ENCODE measurements at places on chromosomes 2 and 18. TPM values are rescaled to one million over a fixed set of nuclear protein-coding genes. Genes with fewer than 3 reads are reported as not detected.

The LRP1B gene
- not detected for polyA plus RNA-seq

DNA sequence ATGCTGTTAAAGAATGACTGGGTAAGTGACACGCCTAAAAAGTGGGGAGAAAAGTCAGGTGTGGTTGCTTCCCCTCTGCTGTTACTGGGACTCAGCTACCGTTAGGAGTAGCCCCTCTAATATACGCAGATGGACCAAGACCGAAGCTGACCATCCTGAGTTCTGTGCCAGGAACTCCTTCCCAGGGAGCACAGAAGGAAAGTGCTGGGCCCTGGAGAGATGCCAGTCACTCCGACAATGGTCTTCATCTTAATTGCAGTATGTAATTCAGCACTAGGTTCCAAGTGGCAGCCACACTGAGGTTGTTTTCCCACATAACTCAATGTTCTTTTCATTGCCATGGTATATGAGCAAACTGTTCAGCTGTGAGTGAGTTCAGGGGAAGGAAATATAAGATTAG lies 19.6 kb upstream of the TMEM200C start:
- DNase-seq: no peak

DNA sequence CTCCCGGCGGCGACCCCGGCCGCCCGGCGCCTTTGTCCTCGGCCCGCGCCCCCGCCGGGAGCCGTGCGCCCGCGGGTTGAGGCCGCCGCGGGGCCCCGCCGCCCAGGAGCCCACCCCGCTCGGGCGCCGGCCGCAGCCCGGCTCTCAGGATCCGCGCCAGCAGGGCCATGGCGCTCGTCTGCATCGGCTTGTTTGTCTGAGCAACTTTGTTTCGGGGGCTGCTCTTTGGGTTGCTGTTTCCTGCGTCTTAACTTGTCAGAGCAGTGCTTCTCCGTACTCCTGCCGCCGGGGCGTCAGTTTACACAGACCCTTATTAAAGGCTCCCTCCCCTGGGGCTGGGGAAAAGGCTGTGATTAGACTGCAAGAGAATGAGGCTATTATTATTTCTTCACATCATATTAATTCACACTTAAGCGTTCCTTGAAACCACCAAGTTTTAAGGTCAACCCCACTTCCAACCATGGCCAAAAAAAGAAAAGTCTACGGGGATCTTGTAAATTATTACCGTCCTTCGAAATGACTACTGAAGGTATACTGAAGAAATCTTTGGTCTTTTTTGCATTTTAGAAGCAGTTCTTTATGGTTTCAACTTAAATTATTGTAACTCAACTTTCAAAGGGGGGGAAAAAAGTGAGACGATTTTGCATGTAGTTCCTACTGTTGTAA lies at the start of gene CYP27C1:
CYP27C1 (minus strand) TSS at position 198 of the 666 bp plus-strand sequence; CDS start at position 169, 29 bp downstream.
- DNase-seq: no peak

The DYNAP gene
- not detected for polyA plus RNA-seq

- no peak for DNase-seq
Observed at GRCh38 chr2:19775315-19775714, 126.5 kb downstream of the TTC32 start.

- no peak for DNase-seq
Observed at GRCh38 chr2:105643405-105644173, 101.1 kb upstream of the NCK2 start.

DNA sequence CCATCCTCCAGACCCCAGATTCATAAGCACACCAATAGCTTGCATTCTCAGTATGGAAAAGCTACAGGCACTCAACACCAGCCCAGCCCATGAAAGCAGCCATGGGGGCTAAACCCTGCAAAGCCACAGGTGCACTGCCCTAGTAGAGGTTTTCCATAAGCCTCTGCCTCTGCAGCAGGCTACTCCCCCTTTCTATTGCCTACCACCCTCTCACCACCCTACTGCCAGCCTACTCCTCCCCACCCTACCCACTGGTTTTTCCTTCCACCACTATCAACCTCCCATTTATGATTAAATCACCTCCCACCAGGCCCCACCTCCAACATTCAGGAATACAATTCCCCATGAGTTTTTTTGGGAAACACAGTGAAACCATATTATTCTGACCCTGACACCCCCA lies 96.4 kb upstream of the TEKT4 start:
- DNase-seq: no peak

- no peak for DNase-seq
Observed at GRCh38 chr2:72112981-72113846, 34.4 kb downstream of the CYP26B1 start.

The RUFY4 gene
- 0.15 TPM for polyA plus RNA-seq

- DNase-seq: no peak
Observed at GRCh38 chr2:224359569-224359968, 42.3 kb downstream of the FAM124B start.

DNA sequence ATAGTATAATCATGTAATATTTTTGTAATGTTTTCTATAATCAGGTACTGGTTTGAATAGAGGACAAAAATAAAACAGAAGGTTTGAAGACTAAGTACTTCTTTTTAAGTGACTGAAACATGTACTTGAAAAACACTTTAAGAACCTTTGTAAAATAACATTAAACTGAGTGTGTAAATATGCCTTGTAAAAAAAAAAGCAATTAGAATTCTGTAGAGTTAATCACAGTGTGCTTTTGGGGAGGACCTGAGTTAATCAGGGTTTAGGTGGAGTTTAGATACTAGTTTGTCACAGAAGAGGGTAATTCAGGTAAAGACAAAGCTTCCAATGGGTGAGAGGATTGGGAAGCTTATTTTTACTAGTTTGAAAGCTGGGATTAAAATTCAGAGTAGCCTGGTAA lies 10.3 kb downstream of the MBD5 start:
- DNase-seq: no peak

- peak; percentile 13 for DNase-seq
Observed at GRCh38 chr2:227748079-227748478, 2.4 kb downstream of the SCYGR8 start.

- DNase-seq: no peak
Observed at GRCh38 chr2:99886418-99886817, 256.0 kb downstream of the AFF3 start.

The C2orf69 gene
- 12.4 TPM for polyA plus RNA-seq

GRCh38 chr18:24485681-24486080 lies 25.2 kb downstream of the HRH4 start:
- DNase-seq: no peak

DNA sequence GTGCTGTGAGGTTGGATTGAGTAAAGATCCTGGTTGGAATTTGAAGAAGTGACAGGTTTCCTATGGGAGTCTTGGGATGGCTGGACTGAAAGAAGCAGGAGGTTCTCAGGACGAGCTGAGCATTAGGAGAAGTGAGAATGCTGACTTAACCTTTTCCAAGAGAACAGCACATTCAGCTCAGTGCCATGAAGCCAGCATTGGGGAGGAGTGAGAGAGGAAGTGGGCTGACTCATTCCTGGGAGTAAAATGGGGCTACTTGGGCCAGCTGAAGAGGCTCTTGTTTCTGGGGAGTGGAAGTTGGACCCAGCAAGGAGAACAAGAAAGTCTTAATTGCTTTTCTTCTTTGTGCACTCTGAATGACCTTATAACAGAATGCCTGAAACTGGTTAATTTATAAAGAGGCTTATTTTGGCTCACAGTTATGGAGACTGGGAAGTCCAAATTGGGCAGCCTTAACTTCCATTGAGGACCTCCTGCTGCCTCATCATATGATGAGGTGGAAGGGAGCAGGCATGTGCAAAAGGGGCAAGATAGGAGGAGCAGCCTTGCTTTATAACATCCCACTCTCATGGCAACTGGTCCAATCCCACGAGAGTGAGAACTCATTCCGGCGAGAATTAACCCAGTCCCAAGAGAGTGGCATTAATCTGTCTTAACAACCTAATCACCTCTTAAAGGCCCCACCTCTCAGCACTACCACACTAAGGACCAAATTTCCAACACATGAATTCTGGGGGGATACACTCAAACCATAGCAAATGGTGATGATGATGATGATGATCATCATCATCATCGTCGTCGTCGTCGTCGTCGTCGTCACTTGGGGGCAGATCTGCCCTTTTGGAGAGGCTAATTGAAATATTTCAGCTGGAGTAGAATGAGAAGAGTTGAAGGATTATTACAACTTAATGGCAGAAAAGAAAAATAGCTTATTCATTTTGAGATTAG lies 26.1 kb downstream of the DGUOK start:
- no peak for DNase-seq

DNA sequence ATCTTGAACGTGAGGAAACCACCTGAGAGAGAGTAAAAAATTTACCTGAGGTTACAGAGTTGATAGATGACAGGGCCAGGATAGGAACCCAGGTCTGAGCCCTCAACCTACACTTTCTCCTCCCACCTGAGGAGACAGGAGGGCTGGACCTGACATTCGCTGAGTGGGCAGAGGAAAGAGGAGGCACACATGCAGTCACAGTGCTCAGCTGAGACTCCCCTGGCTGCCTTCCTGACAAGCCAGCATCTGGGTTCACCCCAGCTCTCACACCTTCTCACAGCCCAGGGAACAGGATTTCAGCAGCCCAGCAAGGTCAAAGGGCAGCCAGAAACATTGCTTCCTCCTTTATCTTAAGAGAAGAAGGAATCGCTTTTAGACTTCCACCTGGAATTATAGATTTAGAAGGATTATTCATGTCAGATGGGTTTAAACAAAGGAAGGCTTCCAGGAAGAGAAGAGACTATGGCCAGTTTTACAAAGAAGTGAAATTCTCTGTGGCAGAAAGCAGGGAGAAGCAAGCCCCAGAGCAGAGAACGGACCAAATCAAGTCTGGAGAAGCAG lies 18.1 kb upstream of the PKDCC start:
- DNase-seq: no peak

DNA sequence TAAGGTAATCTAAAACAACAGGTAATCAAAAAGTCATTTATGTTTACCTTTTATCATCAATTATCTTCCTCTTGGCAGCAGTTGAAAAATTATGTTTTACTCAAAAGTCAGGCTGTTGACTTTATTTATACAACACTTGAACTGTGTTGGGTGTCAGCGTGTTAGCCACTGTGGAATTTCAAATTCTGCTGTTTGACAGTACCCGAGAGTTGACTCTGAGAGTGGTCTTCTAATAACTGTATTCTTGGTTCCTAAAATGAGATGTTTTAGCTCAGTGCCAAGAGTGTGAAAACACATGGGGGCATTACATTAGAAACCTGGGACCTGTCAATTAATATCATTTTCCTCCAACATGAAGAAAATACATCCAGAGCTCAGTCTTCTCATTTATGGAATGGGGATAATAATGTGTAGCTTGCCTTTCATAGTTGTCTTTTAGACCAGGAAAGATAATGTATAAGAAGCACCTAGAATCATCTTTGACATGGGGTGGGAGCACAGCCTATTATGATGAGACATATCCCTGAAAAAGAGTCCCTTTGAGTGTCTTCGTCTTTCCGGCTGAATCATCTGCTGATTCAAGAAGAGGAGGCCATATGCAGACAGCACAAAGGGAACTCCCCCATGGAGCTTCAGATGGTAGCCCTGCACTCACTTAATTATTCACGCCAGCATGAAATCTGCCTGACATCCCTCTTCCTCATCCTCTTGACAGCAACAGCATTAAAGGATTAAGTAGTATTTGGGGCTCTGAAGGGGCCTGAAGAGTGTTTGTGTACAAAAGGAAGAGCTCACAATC lies 89.1 kb downstream of the AFF3 start:
- DNase-seq: no peak

GRCh38 chr18:21389903-21390302 lies 147.9 kb downstream of the GREB1L start:
- DNase-seq: no peak

The FAM237A gene
- not detected for polyA plus RNA-seq

GRCh38 chr2:10517351-10518043 lies 69.4 kb upstream of the ODC1 start:
- DNase-seq: no peak

DNA sequence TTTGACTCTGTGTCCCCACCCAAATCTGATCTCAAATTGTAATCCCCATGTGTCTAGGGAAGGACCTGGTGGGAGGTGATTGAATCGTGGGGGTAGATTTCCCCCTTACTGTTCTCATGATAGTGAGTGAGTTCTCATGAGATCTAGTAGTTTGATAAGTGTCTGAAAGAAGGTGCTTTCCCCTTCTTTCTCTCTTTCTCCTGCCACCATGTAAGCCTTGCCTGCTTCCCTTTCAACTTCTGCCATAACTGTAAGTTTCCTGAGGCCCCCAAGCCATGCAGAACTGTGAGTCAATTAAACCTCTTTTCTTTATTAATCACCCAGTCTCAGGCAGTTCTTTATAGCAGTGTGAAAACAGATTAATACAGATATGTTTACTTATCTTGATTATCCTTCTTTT lies 266.5 kb upstream of the GYPC start:
- DNase-seq: no peak

The SKOR2 gene
- not detected for polyA plus RNA-seq

All from CD4-positive, CD25-positive, alpha-beta regulatory T cell (primary cell).